GM23338 (cell line): ENCODE measurements at places on chromosomes 11 and 22. TPM values are rescaled to one million over a fixed set of nuclear protein-coding genes. Genes with fewer than 3 reads are reported as not detected.

The GAL gene
- 80.9 and 82.8 TPM in 2 replicates for total RNA-seq

The MUC5B gene
- total RNA-seq: 0.90 TPM in 1 of 2 replicates, not detected in the other

The IL17REL gene
- total RNA-seq: 0.31 TPM in 1 of 2 replicates, not detected in the other

The DSCAML1 gene
- 0.17 and 0.19 TPM in 2 replicates for total RNA-seq

The HBD gene
- not detected in 2 replicates for total RNA-seq

The CRELD2 gene
- total RNA-seq: 34.4 and 35.7 TPM in 2 replicates

The PARVG gene
- 0.14 TPM in 1 of 2 replicates, not detected in the other for total RNA-seq

The ADAMTS8 gene
- total RNA-seq: 15.3 and 16.2 TPM in 2 replicates

GRCh38 chr11:80610516-80610915 lies 1169.7 kb upstream of the TENM4 start:
- no peak for DNase-seq

DNA sequence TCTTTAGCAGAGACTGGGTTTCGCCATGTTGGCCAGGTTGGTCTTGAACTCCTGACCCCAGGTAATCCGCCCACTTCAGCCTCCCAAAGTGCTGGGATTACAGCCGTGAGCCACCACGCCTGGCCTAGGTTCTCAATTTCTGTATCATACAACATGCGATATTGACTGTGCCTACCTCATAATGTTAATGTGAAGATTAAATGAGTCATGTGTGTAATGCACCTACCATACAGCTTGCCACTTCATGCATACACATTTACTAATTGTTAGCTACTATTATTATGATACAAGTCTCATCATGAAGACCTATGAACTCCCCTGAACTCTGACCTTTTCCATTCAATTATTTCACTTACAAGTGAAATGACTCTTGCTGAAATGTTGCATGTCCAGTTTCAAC lies 25.7 kb downstream of the AGBL2 start:
- DNase-seq: no peak

GRCh38 chr11:109957000-109957399 lies 136.2 kb upstream of the ZC3H12C start:
- DNase-seq: no peak

GRCh38 chr11:46050662-46051061 lies 70.6 kb downstream of the PHF21A start:
- DNase-seq: no peak

GRCh38 chr22:49934891-49935557 lies 16.6 kb downstream of the CRELD2 start:
- DNase-seq: peak; percentile 86

GRCh38 chr22:46076651-46077339 lies 73.5 kb upstream of the PPARA start:
- peak; percentile 54 for DNase-seq

DNA sequence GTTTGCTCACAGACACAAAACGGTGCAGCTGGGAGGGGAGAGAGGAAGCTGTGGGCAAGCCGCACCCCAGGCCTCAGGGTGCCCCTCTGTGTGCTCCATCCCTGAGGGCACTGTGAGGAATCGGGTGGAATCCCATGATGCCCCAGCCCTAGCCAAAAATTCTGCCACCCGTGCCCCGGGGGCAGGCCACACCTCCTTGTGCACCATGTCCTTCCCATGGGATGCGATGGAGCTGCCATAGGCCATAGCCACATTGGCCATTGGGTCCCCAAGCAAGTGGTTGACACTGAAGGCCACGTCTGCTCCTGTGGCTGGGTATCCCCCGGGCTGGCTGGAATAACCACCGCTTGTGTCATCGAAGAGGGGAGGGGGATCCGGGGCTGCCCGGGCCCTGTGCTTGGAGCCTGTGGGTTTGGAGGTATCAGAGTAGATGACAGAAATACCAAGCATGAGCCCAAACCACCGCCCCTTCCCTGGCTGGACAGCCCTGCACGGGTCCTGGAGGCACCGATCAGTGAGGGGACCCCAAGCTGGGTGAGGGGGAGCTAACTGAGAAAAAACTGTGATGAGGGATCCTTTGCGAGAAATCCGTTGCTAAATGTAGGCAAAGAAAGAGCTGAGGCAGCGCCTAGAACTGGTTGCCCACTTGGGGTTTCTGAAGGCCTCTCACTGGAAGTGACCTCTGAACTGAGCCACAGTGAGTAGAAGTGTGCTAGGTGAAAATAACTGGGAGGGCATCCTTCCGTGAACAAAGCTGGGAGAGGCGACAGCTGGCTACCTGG lies 863 bp downstream of the YIF1A start:
- no peak for DNase-seq

DNA sequence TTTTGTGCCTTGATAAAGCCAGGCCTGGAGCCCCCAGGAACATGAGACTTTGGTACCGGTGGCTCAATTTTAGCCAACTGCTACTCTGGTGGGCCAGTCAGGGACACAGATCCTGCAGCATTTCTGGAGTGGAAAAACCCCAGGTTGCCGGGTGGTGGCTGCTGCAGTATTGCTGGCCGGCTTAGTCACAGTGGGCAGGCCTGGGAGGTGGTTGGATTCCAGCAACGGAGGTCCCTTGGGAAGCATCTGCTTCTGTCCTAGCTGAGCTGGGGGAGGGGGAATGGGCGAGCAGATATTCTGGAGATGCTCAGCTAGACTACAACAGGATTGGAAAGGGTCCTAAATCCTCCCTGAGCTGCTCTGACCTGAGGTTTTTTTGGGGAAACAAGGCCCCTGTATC lies 31.6 kb upstream of the ACCSL start:
- DNase-seq: no peak

- no peak for DNase-seq
Observed at GRCh38 chr22:28837640-28838039, 37.3 kb upstream of the XBP1 start.

- DNase-seq: no peak
Observed at GRCh38 chr22:45434981-45435380, 21.5 kb downstream of the RIBC2 start.

- DNase-seq: no peak
Observed at GRCh38 chr11:23143022-23143421, 282.7 kb upstream of the CCDC179 start.

- no peak for DNase-seq
Observed at GRCh38 chr22:29129808-29130140, 56.9 kb downstream of the KREMEN1 start.

DNA sequence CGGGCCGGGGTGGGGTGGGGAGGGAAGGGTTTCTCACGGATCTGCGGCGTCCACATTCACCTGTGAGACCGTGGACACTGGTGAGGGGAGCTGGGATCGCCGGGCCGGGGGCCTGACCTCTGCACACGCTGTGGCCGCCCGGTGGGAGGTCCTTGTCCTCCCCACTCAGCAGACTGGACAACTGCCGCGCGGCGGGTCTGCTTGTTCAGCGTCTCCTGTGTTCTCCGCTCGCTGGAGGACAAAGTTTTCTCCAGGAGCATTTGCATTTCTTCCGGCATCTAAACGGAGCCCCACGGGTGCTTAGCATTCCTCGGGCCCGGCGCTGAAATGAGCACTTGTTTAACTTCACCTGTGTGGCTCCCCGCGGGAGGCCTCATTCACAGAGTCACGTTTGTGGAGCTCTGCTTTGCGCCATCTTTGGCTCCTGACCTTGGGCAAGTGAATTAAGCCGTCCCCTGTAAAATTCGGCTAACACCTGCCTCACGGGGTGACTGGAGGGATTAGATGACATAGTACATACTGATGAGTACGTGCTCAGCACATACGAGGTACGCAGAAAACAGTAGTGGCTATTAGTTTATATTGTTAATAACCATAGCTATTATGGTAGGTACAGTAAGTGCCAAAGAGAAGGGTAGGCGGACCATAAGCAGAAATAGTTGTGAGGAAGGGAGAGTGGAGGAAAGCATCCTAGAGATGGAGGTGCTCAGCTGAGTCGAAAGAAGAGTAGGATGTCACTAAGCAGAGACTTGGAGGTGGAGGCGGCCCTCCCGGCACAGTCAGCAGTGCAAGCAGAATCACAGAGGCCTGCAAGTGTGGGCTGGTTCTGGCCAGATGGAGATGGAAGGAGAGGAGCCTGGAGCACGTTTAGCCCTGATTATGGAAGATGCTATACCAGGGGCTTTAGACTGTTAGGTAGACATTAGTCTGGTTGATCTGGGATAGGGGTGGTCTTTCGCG lies 885 bp downstream of the TRMU start:
- peak; percentile 41 for DNase-seq
